ENCODE measurements at places on chromosomes 13 and 19.
A peak's percentile ranks its signal among the peaks of the same experiment; 100 is the strongest.

DNA sequence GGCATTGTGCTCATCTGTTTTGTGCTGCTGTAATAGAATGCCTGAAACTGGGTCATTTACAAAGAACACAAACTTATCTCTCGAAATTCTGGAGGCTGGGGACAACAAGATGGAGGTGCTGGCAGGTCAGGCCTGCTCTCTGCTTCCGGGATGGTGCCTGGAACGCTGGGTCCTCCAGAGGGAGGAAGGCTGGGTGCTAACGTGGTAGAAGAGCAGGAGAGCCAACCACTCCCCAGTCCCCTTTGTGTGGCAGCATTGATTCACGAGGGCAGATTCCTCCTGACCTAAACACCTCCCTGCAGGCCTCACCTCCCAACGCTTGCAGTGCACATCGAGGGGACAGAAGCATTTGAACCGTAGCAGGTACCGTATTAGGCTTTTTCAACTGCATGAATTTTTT lies 34.1 kb upstream of the TFDP1 start:
- DNase-seq = no peak

- no peak for DNase-seq
Observed at GRCh38 chr19:53808710-53809125, 15.4 kb downstream of the NLRP12 start.

DNA sequence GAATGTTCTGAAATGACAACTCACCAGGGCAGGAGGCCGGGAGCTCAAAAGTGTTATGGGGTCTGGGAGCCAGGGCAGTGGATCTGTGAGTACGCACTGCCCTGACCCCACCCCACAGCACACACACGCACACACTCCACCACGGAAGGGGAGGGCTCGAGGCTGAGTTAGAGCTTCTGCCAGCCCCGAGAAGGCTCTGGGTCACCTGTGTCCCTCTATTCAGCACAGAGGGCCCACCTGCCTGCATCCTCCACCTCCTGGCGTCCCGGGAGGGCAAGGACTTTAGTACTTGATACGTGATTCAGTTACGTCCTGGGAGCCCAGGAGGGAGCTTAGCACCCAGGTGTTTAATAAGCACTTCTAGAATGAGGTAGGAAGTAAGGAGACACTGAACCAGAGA lies 190.0 kb upstream of the GPR12 start:
- DNase-seq = no peak

DNA sequence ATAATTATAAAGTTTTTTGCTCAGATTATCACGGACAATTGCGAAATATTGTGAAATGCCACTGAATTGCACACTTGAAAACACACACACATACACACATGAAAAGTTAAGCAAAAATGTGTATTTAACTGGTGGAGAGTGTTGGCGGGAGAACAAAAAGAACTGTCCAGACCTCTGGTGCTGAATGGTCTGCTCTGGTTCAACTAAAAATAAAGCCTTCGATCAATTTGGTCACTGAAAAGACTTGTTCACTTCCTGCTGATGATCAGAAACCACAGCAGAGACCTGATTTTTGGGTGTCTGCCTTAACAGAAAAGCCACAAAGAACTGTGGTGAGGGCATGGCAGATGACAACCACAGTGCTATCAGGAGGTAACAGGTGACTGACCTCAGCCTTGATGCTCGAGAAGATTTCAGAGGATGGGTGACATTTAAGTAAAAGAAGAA lies 4.0 kb upstream of the IGFL1 start:
- DNase-seq = no peak

DNA sequence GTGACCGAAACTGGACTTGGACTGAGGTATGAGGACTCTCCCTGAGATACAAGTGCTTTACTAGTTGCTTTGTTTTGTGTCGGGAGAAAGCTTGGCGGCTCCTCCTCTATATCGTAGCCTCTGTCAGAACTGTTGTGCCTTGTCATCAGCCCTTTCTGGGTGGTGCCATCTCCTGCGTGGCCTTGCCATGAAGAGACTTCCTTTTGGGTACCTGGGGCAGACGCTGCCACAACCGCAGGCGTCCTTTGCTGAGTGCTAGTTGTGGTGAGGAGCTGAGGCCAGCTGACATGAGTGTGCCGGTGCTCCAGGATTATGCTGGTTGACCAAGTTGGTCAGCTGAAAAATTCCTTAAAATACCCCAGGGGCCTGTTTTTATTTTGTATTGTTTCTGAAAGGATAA lies 124.5 kb downstream of the AKAP11 start:
- DNase-seq = no peak

- DNase-seq = no peak
Observed at GRCh38 chr13:26400545-26400944, 146.6 kb downstream of the CDK8 start.

DNA sequence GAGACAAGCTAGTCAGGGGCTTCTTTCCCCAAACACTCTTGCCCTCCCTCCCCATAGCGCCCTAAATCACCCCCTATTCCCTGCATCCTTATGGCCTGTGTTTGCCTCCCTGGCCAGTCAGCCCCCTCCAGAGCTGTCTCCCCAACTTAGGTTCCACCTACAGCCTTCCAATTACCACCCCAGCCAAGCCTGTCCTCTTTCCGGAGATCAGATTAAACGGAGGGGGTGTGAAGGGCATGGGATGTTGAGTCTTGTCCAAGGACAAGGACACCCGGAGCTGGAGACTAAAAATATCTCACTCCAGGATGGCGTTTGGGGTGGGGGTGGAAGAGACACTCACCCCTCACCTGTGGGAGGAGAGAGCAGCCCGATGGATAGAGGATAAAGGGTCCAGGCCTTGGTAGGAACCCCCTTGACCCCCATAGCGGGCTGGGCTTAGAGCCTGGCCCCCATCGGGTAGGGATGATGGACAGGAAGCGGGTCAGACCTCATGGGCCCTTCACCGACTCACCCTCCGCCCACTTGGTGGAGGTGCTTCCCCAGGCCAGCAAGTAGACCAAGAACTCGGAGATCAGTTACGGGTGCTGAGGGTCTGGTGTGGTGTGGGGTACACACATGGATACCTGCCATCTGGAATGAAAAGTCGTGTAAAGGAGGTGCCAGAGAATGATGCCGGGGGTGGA lies 6.0 kb downstream of the ZNF865 start:
- DNase-seq = no peak

DNA sequence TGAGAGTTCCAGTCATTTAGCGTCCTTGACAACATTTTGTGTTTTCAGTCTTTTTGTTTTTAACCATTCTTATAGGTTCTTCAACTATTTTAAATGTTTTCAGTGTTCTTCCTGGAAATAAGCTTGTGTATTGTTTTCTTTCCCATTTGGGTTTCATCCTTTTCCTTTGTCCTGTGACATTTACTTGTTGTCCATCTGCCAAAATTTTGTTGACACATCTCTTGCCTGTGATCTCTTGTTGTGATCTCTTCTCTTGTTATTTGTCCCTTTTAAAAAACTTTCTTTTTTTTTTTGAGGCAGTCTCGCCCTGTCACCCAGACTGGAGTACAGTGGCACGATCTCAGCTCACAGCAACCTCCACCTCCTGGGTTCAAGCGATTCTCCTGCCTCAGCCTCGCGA lies 96.5 kb downstream of the PDS5B start:
- no peak for DNase-seq

- no peak for DNase-seq
Observed at GRCh38 chr13:56980856-56981255, 159.9 kb upstream of the PRR20A start.

DNA sequence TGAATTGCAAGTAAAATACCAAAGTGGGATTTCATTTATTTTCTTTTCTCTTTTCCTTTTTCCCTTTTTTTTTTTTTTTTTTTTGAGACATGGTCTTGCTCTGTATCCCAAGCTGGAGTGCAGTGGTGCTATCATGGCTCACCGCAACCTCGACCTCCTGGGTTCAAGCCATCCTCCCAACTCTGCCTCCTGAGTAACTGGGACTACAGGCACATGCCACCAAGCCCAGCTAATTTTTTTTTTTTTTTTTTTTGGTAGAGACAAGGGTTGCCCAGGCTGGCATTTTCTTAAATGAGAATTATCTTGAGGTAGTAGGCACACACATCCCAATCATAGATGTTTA lies 68.5 kb upstream of the GPR183 start:
- DNase-seq = peak; percentile 18

GRCh38 chr19:37593996-37594303 lies 642 bp downstream of the ZNF571 start:
- DNase-seq = no peak

DNA sequence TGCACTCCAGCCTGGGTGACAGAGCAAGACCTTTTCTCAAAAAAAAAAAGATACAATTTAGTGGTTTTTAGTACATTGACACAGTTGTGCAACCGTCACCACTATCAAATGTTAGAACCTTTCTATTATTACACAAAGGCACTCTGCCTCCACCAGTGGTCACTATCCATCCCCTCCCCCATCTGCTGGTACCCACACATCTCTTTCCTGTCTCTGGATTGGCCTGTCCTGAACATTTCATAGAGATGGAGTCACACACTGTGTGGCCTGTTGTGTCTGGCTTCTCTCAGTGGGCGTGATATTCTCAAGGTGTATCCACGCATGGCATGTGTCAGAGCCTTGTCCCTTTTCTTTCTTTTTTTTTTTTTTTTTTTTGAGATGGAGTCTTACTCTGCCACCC lies 11.2 kb downstream of the KDM4B start:
- no peak for DNase-seq

DNA sequence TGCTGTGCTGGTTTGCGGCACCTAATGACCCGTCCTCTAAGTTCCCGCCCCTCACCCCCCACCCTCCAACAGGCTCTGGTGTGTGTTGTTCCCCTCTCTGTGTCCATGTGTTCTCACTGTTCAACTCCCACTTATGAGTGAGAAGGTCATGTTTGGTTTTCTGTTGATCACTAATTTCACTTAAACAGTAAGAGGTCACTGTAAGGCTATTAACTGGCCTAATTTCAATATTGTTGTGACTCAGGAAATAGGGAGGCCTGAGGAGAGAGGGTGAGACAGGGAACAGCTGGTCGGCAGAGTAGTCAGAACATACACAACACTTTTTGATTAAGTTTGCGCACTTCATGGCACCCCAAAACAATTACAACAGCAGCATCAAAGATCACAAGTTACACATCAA lies 15.6 kb downstream of the TUBGCP3 start:
- DNase-seq = no peak

- DNase-seq = peak; percentile 66
Observed at GRCh38 chr19:8208922-8209461, at the start of gene CERS4. TSS of gene CERS4 (plus strand) at chr19:8209370. CDS start at chr19:8251077, 41,707 bp downstream.

DNA sequence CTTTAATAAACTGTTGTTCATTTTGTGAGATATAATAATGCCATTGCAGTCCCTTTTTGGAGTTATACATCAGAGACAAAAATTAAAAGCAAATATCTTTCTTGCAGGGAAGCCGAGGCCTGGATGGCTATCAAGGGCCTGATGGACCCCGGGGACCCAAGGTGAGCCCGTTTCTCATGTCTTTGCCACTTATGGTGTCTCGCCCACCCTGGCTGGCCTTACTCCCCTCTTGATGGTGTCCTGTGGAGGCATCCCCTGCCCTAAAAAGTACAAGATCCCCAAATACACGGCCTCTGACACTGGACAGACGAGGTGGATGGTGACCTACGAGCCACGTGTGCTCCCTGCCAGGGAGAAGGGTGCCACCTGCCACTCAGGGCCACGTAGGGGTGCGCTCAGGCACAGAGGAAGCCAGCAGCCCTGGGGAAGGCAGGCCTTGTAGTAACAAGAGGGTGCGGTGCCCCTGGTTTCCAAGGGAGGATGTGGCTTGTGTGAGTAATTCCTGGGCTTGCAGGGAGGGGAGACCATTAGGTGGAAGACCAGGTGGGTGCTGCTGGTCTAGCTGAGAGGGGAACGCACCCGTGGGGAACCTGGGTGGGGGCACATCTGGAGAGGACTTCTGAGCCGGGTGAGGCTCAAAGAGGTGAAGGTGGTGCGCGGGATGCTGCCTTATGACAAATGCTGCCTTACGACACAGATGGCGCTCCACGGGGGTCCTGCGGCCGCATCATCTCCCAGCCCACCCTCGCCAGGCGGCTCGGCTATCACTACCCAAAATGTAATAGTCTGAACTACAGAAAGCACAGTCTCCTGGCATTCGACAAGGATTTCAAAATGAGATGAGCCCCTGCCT lies 115.6 kb downstream of the RAB20 start:
- no peak for DNase-seq

DNA sequence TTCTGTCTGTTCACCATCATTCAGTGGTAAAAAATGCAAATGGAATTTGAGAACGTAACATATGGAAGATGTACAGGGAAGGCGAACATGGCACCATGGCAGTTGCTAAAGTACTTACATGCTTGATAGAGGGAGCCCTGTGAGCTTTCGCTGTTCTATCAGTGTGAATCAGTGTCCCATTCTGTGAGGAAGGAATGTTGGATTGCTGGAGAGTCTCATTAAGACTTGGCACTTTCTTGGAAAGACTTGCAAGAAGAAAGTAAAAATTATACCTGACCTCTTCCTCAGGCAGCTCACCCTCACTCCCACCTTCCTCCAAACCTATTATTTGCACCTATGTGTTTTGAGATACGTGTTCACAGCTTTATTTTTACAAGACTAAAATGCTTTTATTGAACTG lies 43.5 kb downstream of the FREM2 start:
- DNase-seq = no peak

DNA sequence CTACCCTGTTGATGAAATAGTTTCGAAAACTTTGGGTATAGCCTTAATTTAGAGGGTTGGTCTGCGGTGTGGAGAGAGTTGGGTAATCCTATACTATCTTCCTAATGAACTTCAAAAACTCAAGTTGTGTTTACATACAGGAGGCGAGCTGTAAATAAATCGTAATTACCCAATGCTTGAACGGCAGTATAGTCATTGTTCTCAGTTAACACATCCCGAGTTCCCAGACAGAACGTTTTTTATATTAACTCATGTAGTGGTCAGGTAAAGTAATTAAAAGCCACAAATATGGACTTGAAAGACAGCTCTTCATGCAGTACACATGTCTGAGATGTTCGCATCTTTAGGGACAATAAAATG lies 1.5 kb downstream of the PDS5B start:
- DNase-seq = no peak

DNA sequence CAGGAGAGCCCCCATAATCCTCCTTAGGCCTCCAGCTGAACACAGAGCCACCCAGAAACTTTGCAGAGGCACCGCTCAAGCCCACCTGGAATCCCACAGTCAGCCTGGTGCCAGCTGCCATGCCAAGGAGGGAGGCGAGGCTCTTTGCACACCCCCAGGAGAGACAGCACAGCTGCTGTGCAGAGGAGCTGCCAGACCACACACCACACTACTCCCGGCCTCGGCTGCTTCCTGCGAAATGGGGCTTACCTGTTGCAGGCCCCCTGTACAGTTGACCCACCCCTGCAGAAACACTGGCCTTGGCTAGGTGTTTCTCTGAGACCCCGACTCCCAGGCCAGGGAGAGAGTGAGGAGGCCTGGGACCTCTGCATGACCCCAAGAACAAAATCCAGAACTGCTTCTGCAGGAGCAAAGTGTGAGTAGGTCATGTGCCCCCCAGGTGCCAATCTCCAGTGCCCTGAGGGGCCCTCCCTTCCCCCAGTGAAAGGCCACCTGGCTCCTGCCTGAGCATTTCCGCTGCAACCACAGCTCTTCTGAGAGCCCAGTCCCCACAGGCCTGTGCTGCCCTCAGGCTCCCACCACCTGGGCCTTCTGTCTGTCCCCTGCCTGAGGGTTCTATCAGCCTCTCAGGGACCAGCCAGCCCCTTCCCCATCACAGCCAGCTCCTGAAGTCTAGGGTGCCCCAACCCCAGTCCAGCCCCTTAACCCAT lies 580.4 kb downstream of the UQCRFS1 start:
- DNase-seq = no peak

GRCh38 chr19:1909761-1910080 lies 4.5 kb downstream of the ADAT3 start:
- DNase-seq = no peak
